ENCODE measurements at places on chromosomes 16 and 17.

DNA sequence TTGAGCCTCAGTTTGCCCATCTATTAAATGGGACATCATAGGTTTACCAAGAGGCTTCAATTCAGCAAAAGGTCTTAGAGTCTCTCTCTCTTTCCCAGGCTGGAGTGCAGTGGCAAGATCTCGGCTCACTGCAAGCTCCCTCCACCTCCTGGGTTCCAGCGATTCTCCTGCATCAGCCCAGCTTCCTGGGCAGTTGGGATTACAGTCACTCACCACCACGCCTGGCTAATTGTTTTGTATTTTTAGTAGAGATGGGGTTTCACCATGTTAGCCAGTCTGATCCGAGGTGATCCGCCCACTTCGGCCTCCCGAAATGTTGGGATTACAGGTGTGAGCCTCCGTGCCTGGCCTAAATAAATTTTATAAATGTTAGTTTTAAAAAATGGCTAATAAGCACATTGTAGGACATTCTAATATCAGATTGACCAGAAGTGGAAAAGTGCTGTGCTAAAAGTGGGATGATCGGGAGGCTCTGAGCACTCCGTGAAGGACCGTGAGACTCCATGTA is 1.0 kb upstream of the NLRP1 start:
- DNase-seq, result no peak

- DNase-seq, result no peak
Observed at GRCh38 chr17:81402530-81402941, 7.3 kb downstream of the BAHCC1 start.

DNA sequence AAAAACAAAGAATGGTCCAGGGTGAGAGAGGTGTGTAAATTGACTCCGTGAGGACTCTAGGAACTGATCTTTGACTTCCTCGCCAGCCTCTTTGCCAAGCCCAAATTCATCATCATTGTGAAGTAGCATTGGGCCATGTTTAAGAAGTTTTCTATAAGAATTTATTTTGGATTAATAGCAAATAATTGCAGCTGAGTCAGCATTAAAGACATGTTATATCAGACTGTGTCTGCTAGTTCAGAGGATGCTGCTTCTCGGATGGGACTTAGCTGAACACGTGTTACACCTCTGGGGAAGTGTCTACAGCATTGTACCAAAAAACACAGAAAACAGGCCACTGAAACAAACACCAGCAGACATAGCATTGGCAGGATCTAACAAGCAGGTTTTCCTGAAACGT is 366.6 kb downstream of the CDH13 start:
- no peak for DNase-seq

DNA sequence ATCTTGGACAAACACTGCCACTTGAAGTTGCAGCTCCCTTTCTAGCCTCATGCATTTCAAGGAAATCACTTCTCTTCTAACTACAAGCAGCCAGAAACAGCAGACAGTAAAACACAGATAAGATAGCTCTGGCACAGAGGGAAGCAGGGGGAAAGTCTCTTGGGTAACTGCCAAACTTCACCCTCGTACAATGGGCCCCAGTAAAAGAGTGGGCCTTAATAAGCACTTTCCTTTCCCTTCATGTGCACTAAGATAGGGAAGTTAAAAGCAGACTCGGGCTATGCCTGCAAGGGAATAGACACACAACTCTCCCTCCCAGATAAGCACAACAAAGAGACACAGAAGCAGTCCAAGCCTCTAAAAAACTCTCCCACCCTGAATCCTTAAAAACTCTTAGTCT is 4.2 kb upstream of the KRTAP4-5 start:
- no peak for DNase-seq

DNA sequence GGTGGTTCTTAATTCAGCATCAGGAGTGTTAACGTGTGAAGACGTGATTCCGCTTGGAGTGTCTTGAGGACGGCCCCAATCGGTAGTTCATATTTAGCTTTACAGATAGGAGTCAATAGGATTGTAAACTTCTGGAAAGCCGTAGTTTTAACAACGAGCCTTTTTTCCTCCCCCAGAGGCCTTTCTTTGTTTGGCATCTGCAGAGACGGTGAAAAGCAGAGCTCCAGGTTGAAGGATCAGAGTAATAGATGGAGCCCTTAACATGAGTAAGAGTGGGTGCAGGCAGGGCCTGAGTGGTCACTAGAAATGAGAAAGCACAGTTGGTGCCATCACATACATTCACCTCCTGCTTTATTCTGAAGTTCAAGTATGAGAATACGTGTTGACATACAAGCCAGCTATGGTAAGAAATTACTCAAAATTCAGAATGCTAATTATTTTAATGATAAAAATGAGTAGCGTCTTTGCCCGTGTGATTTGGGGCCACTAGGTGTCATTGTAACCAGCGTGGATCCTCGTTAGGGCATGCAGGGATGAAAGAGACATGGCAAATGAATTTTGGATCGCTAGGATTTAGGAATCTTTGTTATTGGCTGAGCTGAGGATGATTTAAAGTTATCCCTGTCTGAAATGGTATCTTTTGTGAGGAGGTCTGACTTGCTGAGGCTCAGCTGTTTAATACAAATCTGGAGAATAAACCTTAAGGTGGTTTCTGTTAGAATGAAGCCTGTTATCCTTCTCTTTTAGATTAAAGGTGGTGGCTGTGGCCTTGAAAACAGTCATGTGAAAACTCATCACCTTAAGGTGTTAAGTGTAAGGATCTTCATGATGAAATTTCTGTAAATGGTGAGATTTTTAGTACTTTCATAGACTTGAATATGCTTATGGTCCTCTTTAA is 18.6 kb downstream of the PRCD start:
- no peak for DNase-seq

DNA sequence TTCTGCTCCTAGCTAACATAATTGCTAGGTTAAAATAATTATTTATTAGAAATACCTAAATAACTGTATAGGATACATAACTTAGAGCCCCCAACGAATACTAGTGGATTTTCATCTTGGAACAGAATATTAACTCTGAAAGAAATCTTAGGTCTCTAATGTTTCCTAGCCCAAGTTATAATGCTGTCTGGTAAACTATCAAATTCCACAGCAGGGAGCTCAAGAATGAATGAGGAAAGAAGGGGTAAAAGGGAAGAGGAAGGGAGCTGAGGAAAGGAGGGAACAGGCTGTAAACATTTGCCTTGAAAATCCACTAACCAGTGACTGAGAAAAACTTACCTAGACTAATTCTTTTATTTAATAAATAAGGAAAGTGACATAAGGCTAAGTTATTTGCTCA is 93.2 kb upstream of the NACA2 start:
- DNase-seq, result no peak
